Activated naive CD8-positive, alpha-beta T cell treated with anti-CD3 and anti-CD28 coated beads, Interleukin-2, amount 50 U/mL, for 16 hours (primary cell): ENCODE measurements at places on chromosomes 16 and 17.
A peak's percentile ranks its signal among the peaks of the same experiment; 100 is the strongest.

- no peak for DNase-seq
Observed at GRCh38 chr17:82794781-82795482, 43.1 kb downstream of the TBCD start.

- peak; percentile 60 for DNase-seq
Observed at GRCh38 chr17:35486920-35487732, 38.6 kb upstream of the SLFN13 start.

- peak; percentile 5 for DNase-seq
Observed at GRCh38 chr16:12323007-12323758, 346.6 kb downstream of the SNX29 start.

GRCh38 chr16:88014954-88015805 is 63.9 kb downstream of the BANP start:
- no peak for DNase-seq

GRCh38 chr17:64531955-64532371 is 25.2 kb downstream of the CEP95 start:
- no peak for DNase-seq

DNA sequence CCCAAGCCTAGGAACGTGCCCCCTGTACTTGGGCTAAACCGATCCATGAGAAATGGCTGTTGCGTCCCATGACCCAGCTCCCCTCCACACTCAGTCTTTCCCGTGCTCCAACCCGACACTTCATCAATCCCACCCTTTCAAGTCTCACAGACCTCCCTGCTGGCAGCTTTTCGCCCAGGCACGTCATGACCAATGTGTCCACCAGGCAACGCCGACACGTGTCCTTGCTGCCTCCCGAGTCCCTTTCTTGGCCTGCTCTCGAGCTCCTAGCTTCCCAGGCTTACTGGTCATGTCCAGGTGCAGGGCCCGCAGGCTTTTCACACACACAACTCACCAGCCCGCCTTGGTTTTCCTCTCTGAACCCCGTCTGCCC is 12.2 kb downstream of the MNT start:
- no peak for DNase-seq

DNA sequence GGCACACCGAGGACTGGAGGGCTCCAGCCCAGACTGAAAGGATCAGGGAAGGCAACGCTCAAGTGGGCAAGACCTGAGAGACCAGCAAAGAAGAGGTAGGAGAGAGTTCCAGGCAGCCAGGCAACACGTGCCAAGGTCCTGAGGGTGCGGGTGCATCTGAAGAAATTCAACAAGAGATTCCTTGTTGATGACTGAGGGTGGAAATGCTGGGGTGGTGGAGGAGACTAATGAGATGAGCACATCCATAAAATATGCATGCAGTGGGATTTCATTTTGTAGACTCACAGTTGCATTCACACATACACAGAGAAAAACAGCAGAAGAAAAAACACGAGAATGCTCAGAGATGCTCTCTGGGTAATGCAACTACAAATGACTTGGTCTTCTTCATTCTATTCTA is 154.8 kb upstream of the FOXF1 start:
- no peak for DNase-seq

- no peak for DNase-seq
Observed at GRCh38 chr16:356741-357140, 4.2 kb upstream of the AXIN1 start.

- DNase-seq, result no peak
Observed at GRCh38 chr17:80395402-80396151, 19.4 kb upstream of the ENDOV start.

DNA sequence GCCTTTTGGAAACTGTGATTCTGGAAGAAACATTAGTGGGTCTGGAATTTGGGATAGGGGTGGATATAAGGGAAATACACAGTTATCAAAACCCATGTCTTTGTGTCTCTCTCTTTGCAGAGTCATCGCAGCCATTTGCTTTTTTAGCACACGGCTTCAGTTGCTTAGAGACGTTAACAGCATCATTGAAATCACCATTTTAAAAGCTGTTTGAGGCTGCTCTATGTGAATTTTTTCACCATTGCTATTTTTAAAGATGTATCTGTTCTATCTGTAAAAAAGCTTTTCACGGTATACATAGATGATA is 47.3 kb downstream of the OMG start:
- no peak for DNase-seq

DNA sequence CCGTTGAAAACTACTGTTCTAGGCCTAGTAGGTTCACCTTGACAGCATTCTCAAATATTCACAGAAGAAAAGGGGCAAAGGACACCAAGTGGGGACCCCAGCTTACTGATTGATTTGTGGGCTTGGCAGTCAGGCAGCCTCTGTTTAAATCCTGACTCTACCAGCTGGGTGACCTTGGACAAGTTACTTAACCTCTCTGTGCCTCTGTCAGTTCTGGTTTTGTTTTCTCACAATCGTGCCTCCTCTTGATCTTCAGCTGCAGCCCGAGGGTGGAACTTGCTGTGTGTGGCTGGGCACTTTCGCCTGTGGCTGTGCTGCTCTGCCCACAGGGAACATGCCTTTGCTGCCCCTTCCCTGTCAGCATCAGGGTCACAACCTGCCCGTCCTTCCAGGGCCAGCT is 17.8 kb downstream of the RAP1GAP2 start:
- no peak for DNase-seq

- DNase-seq, result no peak
Observed at GRCh38 chr16:5044011-5044540, 10.3 kb upstream of the NAGPA start.

DNA sequence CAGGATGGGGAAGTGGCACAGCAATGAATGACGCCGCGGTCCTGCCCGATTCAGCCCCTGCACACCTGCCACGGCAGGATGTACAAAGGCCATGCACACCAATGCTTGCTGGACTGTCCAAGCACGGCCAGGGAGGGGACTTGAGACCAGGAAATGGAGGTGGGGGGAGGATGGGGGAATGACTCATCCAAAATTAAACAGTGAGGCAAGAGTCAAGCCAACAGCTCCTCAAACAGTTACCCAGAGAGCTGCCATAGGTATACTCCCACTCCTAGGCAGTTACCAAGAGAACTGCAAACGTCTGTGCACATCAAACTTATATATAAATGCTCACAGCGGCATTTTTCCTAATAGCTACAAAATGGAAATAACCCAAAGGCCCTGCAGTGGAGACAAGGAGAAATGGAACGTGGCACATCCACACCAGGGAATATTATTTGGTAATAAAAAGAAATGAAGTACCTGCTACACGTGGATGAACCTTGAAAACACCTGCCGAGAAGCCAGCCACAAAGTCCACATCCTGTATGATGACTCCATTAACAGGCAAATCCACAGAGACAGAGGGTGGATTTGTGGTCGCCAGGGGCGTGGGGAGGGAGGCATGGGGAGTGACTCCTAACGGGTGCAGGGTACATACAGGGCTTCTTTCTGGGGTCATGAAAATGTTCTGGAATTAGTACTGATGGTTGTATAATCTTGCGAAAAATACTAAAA is 54.1 kb downstream of the VAC14 start:
- no peak for DNase-seq

GRCh38 chr17:31089471-31089870 is 5.3 kb upstream of the NF1 start:
- no peak for DNase-seq

- DNase-seq, result no peak
Observed at GRCh38 chr17:27542841-27543463, 86.7 kb downstream of the KSR1 start.

DNA sequence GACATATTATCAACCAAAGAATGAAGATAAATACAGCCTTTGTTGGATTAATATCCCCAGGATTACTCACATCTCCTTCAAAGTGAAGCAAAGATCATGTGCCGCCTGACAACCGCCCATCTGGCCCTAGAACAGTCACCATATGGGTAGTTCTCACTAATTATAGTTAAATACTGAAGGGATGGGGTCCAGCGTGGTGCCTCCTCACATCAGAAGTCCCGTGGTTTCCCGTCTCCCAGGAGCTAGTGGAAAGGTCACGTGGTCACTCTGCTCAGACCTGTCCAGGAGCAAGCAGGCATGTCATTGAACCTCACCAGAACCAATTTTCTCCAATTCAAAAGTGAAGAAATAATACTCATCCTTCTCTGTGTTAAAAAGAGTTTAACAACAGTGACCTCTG is 434.5 kb downstream of the SHISA9 start:
- no peak for DNase-seq

GRCh38 chr16:19265380-19265930 is 20.1 kb upstream of the CLEC19A start:
- no peak for DNase-seq

GRCh38 chr17:76296889-76297288 is 11.2 kb downstream of the QRICH2 start:
- no peak for DNase-seq
